Suppressor macrophage treated with lipopolysaccharide for 4 hours (primary cell): ENCODE measurements at places on chromosomes 1 and 21.

- no peak for DNase-seq
Measured at GRCh38 chr21:46386734-46387088, 62.8 kb downstream of the PCNT start.

GRCh38 chr1:172637522-172637921, 21.4 kb upstream of the FASLG start:
- DNase-seq, result peak; percentile 36

DNA sequence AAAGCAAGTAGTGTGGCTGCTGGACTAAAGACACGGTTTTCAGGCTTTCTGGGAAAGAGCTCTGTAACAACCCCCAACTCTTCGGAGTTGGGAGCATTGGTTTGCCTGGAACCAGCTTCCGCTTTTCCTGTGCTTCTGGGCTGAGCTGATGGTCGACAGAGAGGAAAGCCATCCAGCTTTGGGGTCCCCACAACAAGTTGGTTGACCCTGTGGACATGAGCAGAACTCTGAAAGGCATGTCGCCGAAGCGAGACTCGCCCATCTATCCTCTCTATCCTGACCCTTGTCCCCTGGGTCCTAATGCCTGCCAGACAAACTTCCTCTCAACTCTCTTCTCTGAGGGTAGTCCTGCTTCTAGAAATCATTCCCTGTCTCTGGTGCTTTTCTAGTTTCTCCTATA, 31.9 kb upstream of the FCGR2A start:
- peak; percentile 53 for DNase-seq

- no peak for DNase-seq
Measured at GRCh38 chr21:26826801-26827200, 18.4 kb downstream of the ADAMTS1 start.

DNA sequence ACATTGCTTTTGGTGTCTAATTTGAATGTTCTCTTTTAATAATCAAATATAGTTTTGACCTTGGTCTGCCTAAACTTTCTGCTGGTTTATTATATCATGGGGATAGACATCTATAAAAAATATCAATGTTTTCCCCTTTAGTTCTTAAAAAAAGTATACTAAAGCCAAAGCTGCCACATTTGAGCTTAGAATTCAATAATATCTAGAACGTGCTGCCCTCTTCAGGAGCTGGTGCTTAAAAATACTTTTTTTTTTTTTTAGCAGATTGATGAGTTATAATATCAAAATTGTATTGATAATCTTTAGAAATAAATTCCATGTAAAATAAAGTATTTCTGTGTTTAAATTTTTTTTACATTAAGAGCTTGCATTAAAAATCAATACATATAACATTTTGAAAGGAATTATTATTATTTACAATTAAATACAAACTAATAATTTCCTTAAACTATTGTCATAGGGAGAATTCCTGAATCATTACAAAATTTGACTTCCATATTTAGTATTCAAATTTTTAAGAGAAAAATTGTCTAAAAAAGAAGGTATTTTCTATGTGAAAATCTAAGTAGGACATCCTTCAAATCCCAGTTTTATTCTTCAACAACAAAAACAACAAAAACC, 40.1 kb upstream of the ADGRL2 start:
- DNase-seq, result no peak

GRCh38 chr21:25967181-25967900, 203.2 kb downstream of the APP start:
- DNase-seq, result peak; percentile 80

- no peak for DNase-seq
Measured at GRCh38 chr1:15485636-15486035, 9.7 kb downstream of the CELA2B start.

DNA sequence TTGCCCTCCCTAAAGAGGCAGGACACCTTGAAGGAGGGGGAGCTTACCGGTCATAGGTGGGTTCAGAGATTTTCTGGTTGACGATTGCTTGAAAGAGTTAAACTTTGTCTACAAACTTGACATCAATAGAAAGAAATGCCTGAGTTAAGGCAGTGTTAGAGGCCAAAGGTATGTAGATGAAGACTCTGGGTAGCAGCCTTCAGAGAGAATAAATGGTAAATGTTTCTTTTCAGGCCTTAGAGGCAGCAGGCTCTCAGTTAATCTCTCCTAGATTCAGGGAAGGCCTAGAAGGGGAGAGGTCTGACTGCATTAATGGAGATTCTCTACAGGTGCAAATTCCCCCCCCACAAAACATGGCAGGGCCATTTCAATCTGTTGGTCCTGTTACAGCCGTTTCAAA, 27.7 kb downstream of the MX1 start:
- no peak for DNase-seq

DNA sequence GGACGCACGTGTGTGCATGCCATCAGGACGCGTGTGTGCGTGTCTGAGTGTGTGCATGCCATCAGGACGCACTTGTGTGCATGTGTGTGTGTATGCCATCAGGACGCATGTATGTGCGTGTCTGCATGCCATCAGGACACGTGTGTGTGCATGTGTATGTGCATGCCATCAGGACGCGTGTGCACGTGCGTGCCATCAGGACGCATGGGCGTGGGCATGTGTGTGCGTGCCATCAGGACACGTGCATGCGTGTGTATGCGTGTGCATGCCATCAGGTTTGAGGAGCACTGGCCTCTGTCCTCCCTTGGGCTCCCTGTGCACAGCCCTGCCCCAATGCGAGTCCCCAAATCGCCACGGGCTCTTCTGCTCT, 12.6 kb upstream of the C1QTNF12 start:
- DNase-seq, result no peak

GRCh38 chr1:159861218-159861617, 1.2 kb downstream of the VSIG8 start:
- no peak for DNase-seq

GRCh38 chr1:115220340-115221270, 117.4 kb downstream of the NGF start:
- no peak for DNase-seq

DNA sequence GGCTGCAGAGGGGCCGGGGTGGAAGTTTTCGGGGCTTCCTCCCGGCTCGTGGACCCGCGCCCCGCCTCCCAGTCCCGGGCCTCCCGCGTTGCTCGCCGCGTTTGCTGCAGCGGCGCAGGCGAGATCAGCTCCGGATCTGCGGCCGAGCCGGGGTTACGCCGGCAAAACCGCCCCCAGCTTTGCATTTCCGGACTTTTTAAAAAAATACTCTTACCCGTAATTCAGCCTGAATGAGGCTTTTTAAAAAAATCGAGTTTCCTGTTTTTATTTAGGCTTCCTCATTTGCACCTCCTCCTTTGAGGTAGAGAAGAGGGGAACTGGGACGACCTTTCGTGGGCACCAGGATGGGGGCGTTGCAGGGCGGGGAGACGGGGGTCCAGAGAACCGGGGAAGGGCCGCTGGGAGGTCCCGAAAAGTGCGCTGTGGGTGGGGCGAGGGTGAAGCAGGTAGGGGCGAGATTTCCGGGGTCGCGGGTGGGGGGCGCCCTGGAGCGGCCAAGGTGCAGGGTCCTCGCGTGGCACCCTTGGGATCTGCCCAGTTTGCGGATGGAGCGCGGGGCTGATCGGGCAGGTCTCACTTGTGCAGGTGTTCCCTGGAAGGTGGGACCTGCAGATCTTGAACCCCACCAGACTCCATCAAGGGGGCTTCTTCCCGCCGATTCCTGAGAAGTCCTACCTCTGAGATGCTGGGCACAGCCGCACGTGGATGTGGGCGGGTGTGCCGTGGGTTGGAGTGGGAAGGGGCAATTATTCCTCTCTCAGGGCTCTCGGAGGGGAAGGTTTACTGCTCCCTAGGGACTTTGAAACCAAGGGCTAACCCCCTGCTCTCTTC, 1.1 kb downstream of the PIK3CD start:
- DNase-seq, result peak; percentile 80

DNA sequence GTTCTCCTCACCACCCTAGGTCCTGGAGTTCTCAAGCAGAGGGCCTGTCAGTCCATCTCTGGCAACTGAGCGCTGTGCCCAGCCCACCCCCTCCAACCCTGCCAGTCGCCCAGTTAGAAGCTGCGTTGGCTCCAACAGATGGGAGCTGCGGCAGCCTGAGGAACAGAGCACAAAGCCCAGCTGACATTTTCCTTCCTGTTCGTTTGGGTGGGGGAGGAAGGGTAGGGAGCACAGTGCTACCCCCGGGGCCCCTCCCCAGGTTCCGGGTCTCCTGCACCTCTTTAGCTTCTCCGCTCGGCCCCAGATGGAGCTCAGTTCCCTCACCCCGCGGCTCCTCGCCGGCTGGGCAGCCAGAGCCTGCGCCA, 1.4 kb downstream of the LRRN2 start:
- no peak for DNase-seq

- DNase-seq, result no peak
Measured at GRCh38 chr1:201618389-201618788, 79.5 kb downstream of the NAV1 start.

- no peak for DNase-seq
Measured at GRCh38 chr1:119179051-119179450, 38.6 kb upstream of the WARS2 start.

GRCh38 chr1:182889997-182890396, 50.9 kb downstream of the DHX9 start:
- no peak for DNase-seq

DNA sequence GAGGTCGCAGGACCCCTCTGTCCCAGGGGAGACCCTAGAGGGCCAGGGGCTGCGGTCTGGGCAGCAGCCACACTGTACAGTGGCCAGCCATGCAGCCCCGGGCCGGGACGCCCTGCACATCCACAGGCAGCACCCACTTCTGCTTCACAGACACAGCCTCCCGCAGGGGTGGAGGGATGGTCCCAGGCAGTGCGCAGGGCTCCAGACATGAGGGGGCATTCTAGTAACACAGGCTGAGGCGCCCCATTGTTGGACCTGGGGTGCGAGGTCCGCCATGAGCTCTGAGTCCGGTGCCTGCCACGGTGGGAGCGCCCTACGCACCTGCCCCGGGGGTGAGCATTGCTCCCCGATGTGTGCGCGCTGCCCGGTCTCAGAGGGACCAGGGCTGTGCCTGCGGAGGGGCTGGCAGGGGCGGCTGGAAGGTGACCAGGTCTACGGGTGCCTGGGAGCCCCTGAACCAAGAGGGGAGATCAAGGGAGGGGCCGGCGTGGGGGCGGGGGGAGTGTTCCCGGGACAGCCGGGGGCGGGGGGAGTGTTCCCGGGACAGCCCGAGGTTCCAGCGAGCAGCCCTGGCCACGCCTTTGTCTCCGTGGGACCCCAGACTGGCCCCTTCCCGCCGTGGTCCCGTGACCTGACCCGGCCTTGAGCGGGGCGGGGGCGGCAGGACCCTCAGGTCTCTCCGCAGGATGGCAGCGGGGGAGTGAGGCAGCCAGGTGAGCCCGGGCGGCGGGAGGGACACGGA, 4.5 kb downstream of the MMEL1 start:
- DNase-seq, result no peak

DNA sequence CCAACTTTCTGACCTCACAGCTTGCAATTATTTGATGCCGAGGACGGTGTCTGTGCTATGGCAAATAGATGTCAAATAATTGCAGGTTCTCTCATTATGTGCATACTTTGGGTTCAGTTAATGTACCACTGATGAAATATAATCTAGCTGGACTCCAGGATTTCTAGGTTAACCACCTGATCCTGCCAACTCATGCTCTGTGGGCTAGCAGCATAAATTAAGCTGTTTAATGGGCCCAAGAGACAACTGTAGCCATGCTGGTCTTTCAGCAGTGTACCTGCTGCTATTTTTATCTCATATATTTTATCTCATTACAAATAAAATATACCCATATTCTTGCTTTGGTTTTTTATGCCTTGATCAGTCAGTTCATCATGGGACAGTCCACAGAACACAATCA, 43.3 kb upstream of the HP1BP3 start:
- DNase-seq, result no peak

- DNase-seq, result no peak
Measured at GRCh38 chr1:204438628-204439027, 27.0 kb upstream of the PPP1R15B start.

DNA sequence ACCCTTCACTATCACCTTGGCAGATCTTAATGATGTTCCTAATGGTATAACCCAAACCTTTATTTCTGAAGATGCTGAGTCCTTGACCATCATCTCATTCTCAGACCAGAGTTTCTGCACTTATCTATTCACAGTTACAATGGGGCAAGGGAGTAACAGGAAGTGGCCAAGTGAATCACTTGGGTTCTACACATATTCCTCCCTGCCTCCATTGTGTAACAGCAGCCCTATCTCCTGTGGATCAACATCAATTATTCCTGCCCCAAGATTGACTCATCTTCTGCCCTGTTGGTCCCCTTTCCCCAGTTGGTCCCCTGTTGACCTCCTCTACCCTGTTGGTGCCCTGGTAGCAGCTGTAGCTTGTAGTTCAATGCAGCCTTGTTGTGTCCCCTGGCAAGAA, 10.3 kb upstream of the S100A7 start:
- peak; percentile 25 for DNase-seq

DNA sequence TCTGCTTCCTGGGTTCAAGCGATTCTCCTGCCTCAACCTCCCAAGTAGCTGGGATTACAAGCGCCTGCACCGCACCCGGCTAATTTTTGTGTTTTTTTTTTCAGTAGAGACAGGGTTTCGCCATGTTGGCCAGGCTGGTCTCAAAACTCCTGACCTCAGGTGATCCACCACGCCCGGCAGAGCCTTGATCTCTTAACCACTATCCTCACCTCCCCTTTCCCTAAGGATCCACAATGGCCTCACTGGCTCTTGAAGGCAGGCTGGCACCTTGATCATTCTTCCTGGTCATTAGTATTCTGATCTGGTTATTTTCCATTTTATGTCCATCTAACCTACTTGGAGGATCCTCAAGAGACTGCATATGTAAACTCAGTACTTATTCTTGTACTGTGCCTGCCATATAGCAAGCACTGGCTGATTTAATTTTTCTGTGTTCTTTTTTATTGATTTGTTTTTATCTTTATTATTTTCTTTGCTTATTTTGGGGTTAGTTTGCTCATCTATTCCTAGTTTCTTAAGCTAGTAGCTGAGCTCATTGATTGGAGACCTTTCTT, 6.3 kb downstream of the RCC1 start:
- no peak for DNase-seq

DNA sequence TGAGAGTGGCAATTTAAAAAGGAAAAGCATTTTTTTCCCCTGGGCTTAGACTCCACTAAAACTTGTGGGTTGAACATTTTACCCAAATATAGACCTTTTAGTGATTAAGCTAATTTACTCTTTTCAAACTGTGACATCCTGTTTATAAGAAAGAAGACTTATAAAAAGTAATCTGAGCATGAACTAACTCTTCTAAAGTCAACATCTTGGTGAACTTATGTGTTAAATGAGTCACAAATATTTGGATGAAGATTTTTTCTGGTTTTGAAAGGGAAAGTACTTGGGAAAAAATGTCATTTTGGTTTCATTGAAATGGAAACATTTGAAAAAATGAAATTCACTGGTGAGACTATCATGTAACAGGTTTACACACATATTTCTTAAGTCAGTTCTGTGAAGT, 109.8 kb downstream of the KCNK2 start:
- no peak for DNase-seq

- no peak for DNase-seq
Measured at GRCh38 chr1:180183426-180183825, 28.8 kb downstream of the QSOX1 start.

DNA sequence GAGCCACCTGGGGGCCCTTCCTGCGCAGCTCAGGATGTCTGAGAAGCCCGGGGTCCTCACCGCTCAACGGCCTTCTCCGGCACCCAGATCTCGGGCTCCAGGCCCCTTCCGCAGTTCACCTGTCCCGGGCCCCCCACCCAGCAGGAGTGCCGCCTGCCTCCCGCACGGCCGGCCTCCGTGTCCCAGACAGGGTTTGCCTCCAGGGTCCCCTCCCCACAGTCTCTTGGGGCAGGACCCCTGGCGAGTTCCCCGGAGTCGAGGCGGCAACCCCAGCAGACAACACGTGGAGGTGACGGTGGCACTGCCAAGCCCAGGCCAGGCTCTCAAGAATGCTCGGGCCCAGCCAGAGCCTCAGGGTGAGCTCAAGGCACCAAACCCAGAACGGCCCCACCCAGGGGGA, 22.4 kb upstream of the TTLL10 start:
- DNase-seq, result no peak

- no peak for DNase-seq
Measured at GRCh38 chr21:37945036-37945435, 28.8 kb upstream of the KCNJ6 start.
